T1000 (cell line): ENCODE measurements at places on chromosomes 11 and 22.
A peak's percentile ranks its signal among the peaks of the same experiment; 100 is the strongest.

- DNase-seq = no peak
These were observed 3.9 kb upstream of the MUC15 start for GRCh38 chr11:26575946-26576345.

- no peak for DNase-seq
These were observed 31.6 kb downstream of the CPT1A start for GRCh38 chr11:68810164-68810563.

DNA sequence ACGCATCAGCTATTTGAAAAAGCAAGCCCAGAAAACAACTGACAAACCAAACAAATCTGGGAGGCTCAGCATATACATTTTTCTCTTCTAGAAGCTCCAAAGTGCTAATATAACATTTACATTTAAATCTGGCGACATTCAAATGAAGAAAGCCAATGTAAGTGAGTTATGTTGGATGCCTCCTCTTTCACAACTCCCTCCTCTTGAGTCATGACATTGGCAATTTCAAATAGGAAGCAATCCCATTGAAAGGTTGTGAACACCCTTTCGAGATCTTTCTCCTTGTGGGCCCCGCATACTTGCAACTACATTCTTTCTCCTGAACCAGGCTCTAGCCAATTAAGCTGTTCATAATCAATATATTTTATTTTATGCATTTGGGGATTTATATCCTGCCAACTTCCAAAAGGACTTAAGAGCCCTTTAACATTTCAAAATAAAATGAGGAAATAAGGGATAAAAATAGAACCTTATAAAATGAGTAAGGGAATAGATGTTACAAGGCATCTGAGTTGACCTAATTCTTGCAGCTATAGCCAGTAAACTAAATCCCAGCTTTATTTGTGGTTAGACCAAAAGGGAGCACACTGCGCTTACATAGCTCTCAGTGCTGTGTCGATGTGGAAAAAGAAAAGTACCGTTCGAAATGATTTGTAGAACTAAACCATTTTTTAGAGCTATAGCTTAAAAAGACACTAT, 129.5 kb upstream of the SESN3 start:
- no peak for DNase-seq

DNA sequence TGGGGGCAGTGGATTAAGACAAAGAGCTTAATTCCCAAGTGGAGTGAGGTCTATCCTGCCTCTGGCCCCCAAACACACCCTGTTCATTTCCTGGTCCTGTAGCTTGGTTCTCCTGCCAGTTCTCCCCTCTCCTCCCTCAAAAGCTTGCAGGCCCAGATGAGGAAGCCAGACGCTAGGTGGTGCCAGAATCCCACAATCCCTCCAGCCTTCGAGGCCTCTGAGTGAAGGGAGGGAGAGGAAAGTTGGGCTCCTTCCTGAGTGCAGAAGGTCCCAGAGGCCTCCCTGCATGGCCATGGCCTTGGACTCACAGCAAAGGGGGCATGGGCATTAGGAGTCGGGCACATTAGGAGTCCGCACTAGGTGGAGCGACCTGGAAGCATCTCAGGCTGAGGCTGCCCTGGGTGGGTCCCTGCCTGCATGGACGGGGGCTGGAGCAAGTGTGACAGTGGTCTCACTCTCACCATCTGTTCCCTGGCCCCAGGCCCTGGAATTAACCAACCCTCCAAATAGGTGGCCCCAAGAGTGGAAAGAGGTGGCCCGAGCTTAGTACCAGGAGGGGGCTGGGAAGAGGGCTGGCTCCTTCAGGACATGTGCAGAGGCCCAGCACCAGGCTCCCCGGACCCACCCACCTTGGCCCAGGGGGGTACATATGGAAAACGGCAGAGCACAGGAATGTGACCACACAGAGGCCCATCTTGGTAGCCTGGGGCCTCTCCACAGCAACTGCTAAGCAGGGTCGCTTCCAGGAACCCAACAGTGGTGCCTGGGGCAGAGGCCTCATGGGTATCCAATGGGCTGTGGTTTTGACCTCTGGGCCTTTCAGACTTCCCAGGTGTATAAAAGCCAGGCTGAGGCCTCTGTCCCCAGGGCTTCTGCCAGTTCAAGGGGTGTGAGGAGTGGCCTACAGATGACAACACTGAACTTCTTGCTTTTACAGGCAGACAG, 5.2 kb downstream of the FXYD2 start:
- DNase-seq = no peak

DNA sequence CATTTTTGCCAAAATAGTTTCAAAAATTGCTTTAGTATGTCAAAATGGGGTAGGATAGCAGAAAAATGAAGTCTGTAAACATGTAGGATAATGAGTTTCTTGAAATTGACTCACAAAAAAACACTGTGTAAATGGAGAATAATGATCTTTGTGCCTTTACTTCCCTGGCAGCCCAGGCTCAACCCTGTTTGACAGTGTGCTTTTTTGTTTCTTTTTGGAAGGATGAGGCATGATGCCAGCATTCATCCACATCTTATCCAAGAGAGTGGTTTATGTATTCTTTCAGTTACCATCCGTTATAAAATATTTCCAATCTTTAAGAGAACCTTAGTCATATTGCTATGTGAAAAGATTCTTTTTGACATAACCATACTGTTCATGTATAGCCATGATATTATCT, 70.6 kb downstream of the ARHGAP42 start:
- DNase-seq = no peak

DNA sequence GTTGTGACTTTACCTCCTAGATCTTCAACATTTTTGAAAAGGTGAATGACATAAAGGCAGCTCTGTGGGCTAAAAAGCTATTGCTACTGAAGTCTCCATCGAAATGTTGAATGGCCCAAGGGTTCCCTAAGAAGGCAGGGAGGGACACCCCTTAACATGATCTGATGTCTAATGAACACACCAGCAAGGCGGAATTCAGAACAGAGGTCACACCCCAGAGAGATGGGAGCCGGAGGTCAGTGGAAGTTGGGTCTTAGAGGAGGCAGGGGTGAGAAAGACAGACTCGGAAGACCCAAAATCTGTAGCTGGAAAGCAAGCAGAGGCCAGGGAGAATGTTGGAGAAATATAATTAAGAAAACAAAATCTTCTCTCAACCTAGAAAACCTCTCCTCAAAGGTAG, 79.0 kb downstream of the TRIM29 start:
- no peak for DNase-seq

- no peak for DNase-seq
These were observed 196.3 kb downstream of the BUD13 start for GRCh38 chr11:116576526-116576925.

DNA sequence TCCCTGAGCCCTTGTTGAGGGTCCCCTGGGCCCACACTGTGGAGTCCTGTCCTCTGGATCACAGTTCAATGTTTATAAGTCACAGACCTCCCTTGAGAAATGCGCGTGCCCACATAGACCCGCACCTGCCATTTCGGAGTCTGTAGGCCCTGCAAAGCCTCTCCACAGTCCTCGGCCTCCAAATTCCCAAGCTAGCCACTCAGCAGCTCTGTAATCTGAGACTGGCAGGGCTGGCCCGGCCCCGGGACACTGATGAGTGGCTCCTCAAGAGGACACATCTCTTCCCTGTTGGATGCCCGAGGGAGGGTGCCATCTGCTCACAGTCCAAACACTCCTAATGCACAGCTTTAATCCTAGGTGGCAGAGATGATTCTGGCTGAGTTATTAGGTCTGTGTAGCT, 39.1 kb downstream of the B3GAT1 start:
- no peak for DNase-seq

GRCh38 chr11:75355051-75355450, 3.6 kb upstream of the ARRB1 start:
- DNase-seq = no peak

GRCh38 chr11:77040889-77041288, 6.7 kb downstream of the B3GNT6 start:
- no peak for DNase-seq

GRCh38 chr11:68349461-68350249, 37.3 kb downstream of the LRP5 start:
- DNase-seq = no peak

DNA sequence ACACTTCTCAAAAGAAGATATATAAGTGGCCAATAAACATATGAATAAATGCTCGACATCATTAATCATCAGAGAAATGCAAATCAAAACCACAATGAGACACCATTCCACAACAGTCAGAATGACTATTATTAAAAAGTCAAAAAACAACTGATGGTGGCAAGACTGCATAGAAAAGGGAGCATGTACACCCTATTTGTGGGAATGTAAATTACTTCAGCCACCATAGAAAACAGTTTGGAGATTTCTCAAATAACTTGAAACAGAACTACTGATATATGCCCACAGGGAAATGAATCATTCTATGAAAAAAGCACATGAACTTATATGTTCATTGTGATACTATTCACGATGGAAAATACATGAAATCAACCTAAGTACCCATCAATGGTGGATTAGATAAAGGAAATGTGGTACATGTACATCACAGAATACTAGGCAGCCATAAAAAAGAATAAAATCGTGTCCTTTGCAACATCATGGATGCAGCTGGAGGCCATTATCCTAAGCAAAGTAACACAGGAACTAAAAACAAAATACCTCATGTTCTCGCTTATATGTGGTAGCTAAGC, 42.4 kb downstream of the GLYATL2 start:
- no peak for DNase-seq

DNA sequence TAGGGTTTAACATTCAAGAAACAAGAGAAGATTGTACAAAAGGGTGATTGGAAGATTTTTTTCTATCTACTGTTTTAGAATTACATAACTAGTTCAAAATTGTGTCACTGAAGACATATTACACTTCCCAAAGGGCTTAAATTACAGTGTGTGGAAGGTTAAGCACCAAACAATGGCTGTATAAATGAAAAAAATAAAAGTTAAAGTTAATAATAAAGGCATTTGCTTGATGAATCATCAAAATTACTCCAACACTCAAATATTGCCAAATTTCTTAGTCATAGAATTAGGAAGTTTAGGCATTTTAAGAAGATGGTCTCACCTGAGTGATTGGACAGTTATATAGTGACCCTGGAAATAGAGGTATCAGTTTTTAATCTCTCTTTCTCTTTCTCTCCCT, 227.6 kb upstream of the CARD18 start:
- no peak for DNase-seq

- DNase-seq = no peak
These were observed 20.4 kb downstream of the CCDC81 start for GRCh38 chr11:86395061-86395551.

DNA sequence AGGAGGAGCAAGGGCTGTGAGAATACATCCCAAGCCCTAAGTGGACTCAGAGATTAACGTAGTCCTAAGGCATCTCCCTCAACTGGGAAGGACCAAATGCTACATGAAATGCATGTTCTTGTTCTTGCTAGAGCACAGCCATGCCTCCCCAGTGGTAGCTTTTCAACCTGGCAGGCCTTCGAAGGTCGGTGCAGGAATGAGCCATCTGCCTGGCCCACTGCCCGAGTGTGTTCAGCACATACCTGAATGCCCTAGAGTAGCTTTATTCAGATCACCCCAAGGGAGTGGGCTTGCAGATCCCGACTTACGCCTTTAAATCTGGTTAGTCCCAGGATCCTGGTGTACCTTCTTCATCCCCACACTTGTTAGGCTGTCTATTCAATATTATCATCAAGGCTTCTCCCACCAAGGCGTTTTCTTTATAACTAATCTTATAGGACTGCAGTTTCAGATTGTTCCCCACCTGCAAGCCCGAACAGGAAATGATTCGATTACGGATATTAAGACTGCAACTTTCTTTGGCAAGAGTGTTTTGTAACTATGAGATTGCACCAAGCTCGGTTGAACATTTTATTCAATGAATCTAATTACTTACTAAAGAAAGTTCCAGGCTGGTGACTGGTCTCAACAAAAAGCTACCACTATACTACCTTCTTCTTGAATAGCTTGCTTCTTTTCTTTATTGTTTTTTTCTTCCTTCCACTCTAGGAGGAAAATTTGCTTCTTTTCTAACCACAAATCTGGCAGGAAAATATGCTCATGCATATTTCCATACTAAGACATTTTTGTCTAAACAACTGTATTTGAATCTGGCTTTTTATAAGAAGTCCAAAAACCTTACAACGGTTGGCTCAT, 115.6 kb downstream of the SGSM3 start:
- no peak for DNase-seq

GRCh38 chr11:45593992-45594391, 71.4 kb downstream of the CHST1 start:
- no peak for DNase-seq

DNA sequence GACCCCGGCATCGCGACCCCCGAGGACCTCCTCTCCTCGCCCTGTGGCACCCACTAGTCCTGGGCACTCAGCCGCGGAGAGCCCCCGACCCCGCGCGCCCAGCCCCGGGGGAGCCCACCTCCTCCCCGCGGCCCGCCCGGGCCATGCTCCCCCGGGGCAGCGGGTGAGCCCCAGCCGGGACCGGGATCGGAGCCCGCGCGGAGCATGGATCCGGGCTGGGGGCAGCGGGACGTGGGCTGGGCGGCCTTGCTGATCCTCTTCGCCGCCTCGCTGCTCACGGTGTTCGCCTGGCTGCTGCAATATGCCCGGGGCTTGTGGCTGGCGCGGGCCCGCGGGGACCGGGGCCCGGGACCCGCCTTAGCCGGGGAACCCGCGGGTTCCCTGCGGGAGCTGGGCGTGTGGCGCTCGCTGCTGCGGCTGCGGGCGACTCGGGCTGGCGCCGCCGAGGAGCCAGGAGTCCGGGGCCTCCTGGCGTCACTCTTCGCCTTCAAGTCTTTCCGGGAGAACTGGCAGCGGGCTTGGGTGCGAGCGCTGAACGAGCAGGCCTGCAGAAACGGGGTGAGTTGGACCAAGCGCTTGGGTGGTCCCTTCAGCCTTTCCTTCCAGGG, 498 bp downstream of the C2CD2L start:
- no peak for DNase-seq

GRCh38 chr11:75369560-75370255, 18.2 kb upstream of the ARRB1 start:
- DNase-seq = no peak

GRCh38 chr11:111081021-111081511, 164.5 kb upstream of the POU2AF2 start:
- DNase-seq = no peak

DNA sequence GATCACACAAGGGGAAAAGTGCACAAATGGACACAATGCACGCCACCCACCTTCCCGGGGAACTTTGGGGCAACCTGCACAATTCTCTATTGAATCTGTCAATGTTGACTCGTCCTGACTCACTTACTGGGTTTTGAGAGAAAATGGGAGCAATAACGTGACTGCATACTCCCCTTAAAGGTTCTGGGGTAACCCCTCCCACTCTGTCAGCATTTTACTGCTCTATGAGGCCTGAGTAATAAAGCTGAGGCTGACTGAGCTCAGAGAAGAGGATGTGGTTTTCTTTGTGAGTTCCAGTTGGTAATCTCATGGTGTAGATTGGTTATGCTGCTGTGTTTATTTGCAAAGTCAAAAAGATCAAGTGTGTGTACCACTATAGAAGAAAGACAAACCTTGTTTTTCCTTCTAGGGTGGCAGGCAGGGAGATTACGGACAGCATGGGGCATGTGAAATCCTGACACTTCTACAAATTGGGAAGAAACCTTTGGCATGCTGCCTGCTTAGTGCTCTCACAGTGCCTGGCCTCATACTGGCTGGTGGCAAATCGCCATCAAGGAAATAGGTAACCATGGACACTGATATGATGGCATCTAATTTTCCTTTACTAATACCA, 16.1 kb upstream of the APOA1 start:
- DNase-seq = peak; percentile 73

GRCh38 chr11:120694726-120695125, 183.2 kb downstream of the GRIK4 start:
- no peak for DNase-seq
